Stimulated activated CD4-positive, alpha-beta T cell treated with anti-CD3 and anti-CD28 coated beads, Interleukin-2, amount 100 ng/mL, for 24 hours (primary cell): ENCODE measurements at places on chromosomes 5 and 9.

DNA sequence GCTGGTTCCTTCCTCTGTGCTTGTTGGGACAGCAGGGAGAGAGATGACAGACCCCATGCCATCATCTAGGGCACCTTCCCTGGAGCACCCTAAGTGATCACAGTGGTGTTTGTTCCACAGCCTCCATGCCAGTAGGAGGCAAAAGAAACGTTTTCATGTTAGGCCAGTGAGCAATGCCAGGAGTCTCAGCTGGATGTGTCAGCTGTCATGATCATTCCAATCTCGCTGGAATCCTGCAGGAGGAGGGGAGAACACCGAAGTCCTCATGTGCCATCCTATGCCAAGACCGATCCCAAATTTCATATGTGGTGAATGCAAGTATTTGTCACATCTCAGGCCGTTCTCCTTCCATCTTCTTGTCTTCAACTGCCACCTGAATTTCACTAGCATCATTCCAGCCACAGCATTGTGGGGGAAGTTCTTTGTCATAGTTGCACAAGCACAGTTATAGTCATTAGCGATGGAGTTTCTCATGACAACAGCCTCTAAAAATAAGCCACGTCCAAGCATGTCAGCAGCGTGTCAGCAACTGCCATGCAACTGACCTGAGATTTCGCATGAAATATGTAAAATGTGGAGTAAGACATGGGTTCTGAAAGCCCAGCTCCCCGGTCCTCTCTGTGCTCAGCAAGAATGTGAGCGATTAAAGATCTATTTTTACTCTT is 97.2 kb upstream of the DNAH5 start:
- DNase-seq = no peak

- no peak for DNase-seq
These were observed 10.3 kb downstream of the SMIM32 start for GRCh38 chr5:136182618-136183017.

DNA sequence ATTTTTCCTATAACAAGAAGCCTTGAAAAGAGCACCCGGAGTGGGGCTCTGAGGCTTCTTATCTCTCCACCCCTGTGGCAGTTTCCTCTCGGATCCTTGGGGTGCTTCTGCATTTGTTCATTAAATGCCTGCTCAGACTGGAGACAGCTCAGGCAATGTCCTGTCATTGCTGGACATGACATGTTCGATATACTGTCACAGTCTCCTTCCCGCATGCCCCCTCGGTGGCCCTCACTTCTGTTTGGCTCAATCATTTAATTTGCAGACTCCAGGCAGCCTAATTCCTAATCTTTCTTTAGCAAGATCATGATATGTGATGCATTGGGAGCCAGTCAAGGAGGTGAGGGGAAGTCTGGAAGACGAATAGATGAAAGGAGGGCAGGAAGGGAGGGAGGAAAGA is 37.5 kb upstream of the CPEB4 start:
- DNase-seq = no peak

GRCh38 chr5:114883675-114884074 is 286.0 kb downstream of the TRIM36 start:
- DNase-seq = no peak

DNA sequence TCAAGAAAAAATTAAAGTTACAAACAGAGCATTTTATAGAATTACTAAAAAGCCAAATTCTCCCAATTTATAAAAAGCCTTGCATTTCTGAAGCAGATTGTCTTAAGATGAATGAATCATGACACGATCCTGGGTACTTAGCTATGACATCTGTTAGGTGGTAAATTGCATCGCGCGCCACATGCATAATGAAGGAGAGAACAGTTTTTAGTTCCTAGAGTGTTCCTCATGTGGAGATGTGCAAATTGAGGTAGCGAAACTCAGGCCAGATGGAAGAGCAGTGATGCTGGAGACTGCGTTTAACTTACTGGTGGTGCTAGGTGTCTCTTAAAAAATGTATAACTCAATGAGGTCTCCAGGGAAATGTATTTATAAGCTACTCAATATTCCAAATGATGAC is 516.1 kb downstream of the EFNA5 start:
- DNase-seq = no peak

- no peak for DNase-seq
These were observed 66.6 kb upstream of the SPATA31D4 start for GRCh38 chr9:81861644-81862043.

DNA sequence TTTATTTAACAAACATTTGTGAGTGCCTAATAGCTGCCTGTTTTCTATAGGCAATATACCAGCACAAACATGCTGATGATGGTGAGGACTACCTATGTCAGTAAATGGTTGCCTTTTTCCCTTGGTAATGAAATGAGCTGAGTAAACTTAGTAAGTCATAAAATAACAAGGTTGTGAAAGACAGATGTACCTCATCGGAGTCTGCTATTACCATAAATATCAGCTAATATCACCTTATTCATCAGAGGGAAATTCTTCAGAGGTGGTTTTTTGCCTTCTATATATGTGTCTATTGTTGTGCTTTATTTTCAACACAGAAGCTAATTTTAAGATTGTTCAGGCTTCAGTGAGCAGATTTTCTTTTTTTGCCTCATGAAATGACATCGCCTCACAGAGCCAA is 1040.5 kb downstream of the DTWD2 start:
- DNase-seq = no peak

DNA sequence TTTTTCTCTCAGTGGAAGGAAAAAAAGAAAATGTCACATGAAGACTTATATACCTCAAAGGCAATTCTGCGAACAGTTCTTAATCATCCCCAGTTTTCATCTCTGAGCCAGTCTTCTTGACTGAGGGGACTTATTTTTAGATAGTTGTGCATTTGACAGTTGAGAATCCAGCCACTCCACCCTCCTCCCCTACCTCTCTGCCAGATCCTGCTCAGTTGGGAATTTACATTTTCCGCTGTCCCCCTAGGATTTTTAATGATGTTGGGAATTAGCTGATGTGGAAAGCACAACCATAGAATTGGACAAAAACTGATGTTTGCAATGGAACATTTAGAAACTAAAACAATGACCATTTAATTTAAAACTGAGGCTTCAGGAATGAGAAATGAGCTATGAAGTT is 194.3 kb upstream of the PIK3R1 start:
- DNase-seq = no peak

GRCh38 chr5:66960369-66961137 is 236.0 kb downstream of the CD180 start:
- DNase-seq = no peak

- DNase-seq = no peak
These were observed 80.6 kb downstream of the WNK2 start for GRCh38 chr9:93264338-93265125.

- DNase-seq = no peak
These were observed 80.3 kb downstream of the GADD45G start for GRCh38 chr9:89684912-89685636.

- DNase-seq = no peak
These were observed 73.4 kb upstream of the ATG10 start for GRCh38 chr5:81898403-81898802.

- no peak for DNase-seq
These were observed 86.0 kb downstream of the BRINP1 start for GRCh38 chr9:119283078-119283794.

DNA sequence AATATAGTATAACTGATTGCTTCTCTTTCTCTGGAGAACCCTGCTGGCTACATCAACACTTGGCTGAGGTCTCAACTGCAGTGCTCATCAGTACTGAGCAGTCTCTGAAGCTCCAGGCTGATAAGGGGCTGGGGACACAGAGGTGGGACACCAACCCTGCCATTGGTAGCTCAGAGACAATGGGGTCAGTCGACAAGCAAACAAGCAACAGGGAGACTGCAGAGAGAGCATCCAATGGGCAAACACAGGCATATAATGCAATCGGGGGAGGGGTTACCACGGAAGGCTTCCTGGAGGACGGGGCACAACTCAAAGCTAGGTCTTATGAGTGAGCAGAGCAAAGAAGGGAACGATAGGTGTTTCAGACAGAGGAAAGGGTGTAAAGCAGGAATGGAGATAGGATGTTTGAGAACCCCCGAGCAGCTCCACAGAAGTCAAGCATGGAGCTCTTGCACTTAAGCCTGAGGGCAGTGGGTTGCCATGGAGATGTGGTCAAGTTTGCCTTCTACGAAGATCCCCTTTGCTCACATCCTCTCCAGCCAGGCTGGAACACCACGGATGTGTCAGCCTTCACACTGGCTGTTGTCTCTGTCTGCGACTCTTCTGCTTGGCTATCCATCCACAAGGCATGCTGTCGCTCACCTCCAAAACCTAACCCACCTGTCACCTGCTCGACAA is 21.5 kb upstream of the AKNA start:
- no peak for DNase-seq

DNA sequence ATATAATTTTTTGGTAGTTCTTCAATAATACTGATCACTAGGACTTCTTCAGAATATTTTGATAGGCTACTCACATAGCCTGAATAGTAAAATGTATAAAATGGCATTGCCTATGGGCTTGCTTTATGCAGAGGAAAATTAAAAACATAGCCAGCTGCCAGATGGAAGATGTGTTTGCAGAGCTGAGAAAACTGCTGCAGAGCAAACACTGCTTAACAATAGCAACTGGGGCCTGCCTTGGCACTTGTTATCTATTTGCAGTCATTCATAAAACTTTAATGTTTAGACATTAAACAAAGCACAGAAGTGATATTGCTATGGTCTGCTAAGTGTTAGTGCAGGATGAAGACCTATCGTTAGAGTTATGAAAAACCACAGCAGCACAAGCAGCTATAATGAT is 151.5 kb upstream of the SMC2 start:
- no peak for DNase-seq

- no peak for DNase-seq
These were observed 135.6 kb downstream of the MYO10 start for GRCh38 chr5:16800477-16800876.

GRCh38 chr5:89105171-89105695 is 222.2 kb upstream of the MEF2C start:
- no peak for DNase-seq

- no peak for DNase-seq
These were observed 87.4 kb upstream of the LHFPL2 start for GRCh38 chr5:78735834-78736463.

- DNase-seq = no peak
These were observed 17.9 kb downstream of the ADGRD2 start for GRCh38 chr9:124468061-124468740.

DNA sequence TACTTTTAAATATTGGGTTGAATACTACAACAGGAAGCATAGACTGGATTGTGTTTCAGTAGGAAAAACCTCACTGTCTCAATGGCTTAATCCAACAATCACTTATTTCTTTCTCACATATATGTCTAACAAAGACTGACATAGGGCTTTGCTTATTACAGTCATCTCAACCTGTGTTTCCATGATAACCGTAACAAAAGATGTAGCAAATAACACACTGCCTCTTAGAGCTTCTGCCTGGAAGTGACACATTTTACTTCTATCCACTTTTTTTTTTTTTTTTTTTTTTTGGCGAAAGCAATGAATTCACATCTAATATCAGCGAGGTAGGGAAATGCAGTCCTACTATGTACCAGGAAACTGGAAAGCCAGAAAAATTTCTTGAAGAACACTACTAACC is 204.9 kb upstream of the CDKN2B start:
- no peak for DNase-seq

GRCh38 chr9:136185596-136186366 is 19.1 kb downstream of the LHX3 start:
- no peak for DNase-seq

DNA sequence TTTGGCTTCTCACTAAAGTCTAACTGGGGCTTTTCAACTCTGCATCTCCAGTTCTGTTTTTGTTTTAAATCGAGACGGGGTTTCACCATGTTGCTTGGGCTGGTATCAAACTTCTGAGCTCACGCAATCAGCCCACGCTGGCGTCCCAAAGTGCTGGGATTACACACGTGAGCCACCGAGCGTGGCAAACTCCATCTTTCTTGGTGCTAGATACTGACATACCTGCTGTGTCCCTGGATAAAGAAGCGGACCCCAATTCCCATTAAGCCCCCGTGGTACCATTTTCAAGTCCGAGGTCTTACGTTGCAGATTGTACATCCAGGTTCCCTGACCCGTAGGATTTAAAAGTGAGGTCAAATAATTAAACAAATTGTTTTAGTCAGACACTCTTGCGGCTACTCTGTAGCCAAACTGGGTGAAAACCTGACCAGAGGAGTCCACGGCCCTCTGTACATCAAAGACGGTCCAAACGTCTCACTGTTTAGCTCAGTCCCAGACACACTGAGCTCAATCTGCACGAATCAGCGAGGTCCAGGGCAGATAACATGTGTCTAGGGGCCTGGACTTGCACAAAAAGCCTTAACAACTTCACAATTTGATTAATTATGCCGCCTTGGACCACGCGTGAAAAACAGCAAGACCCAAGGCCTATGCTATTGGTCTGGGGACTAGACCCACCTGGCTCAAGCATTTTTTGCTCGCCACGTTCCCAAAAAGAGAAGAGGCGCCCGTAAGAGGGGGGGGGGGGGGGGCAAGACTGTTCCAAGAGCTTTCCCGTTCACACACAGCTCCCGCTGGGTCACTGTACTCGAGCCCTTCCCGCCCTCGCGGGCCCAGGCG is 727 bp upstream of the DNAJA1 start:
- DNase-seq = peak; percentile 42

- no peak for DNase-seq
These were observed 430.8 kb downstream of the ARHGEF28 start for GRCh38 chr5:74056789-74057164.

DNA sequence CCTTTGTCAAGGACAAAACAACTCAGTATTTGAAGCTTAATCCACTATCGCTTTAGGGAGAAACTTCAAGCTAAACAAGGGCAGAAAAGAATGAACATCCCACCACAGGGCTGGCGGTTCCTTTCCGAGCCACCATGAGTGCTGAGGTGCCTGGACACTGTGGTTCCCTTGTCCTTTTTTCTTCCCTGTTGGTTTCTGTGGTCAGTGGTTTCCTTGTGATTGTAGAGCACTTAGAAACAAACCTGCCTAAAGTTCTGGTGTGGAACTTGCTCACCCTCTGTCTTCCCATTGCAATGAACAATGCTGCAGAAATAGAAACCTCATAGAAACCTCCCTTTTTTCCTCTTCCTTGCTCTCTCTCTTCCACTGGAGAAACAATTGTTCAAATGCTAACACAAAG is 79.3 kb upstream of the TBC1D2 start:
- DNase-seq = no peak

- DNase-seq = no peak
These were observed 3.1 kb upstream of the GLIS3 start for GRCh38 chr9:4303006-4303405.

DNA sequence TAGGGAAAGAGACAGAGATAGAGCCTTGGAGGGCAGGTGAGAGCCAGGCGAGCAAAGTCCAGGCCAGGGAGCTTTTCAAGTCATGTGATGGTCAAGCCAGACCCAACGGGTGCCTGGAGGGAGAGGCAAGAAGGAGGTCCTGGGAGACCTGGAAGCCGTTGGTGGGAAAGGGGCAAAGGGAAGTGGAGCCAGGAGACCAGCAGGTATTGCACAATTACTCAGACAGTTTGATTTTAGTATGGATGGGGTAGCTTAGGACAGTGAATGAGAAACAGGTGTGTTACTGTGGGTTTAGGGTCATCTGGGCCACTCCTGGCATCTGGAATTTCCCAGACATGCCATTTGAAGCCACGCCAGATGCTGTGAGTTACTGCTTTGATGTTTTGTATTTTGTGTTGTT is 5.1 kb downstream of the SECISBP2 start:
- DNase-seq = no peak
